ENCODE measurements at places on chromosomes 13 and 19. TPM values are rescaled to one million over a fixed set of nuclear protein-coding genes. Genes with fewer than 3 reads are reported as not detected.

The C19orf18 gene
- 0.70 TPM for total RNA-seq

The VN1R4 gene
- not detected for total RNA-seq

The TMEM221 gene
- total RNA-seq = not detected

The CPT1C gene
- 0.73 TPM for total RNA-seq

The SMIM17 gene
- total RNA-seq = not detected

The GPR183 gene
- 20.0 TPM for total RNA-seq

The SBSN gene
- not detected for total RNA-seq
